ENCODE measurements at places on chromosomes 5 and 9. TPM values are rescaled to one million over a fixed set of nuclear protein-coding genes. Genes with fewer than 3 reads are reported as not detected.

DNA sequence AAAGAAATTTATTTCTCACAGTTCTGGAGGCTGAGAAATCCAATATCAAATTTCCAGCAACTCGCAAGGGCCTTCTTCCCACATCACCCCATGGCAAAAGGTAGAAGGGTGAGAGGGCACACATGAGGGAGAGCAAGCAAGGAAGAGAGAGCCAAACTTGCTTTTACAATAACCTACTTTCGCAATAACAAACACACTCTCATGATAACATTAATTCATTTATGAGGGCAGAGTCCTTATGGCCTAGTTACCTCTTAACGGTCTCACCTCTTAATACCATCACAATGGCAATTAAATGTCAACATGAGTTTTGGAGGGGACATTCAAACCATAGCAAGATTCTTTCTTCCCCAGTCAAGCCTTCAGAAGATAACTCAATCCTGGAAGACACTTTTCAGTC, 11.6 kb upstream of the HRH2 start:
- DNase-seq, result no peak

DNA sequence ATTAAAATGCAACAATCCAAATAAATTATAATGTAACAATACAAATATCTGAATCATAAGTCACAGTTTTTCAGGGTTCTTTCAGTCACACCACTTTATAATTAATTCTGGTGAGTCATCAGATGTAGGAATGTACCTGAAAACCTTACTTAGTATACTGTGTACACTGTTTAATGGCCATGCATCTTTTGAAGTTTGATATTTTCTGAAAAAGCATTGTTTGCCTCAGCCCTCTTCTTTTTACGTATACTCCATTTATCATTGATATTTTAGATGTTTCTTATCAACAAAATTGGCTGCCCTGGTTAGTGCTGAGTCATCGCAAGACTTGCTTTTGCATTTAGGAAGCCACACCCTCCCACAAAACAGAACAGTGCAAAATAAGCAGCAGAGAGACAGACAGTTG, 218.6 kb downstream of the PJA2 start:
- no peak for DNase-seq

GRCh38 chr9:98064623-98065392, 8.3 kb downstream of the NANS start:
- no peak for DNase-seq

GFI1B gene
- not detected for total RNA-seq

DNA sequence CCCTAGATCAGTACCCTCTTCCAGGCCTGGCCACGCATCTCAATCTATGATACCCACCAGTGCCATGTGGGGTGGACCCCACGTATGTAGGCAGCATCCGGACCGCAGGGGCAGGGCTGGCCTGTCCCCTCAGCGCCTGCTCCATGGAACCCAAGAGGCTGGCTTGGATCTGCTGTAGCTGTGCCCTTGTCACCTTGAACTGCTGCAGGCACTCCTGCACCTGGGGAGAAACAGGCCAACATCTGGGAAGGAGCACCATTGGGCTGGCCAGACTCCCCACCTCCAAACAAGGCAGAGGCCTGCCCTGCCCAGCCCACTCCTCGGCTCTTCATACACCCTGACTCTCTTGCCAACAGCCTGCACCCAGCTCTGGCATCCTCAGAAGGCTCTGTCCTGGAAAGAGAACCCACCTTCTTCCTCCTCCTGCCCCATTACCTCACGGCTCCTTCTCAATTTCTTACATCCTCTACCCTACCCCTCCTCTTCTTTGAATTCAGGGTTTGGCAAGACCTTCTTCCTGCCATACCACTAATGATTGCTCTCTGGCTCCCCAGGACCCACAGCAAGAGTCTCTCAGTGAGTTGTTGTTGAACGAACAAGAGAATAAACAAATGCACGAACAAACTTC, 7.7 kb downstream of the HK3 start:
- DNase-seq, result peak; percentile 22

DNA sequence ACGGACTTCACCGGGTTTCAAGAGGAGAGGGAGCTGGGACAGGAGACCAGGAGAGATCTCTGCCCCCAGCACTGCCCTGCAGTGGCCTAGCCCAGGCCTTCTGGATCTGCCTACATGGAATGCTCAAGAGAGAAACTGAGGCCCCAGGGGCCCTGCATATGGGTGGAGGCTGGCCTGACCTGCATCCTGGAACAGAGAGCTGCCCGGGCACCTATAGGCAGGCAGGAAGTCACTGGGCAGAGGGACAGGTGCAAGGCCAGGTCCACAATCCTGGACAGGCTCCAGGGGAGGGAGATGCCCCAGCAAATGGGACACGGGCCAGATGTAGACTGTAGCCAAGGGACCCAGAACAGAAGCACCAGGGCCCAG, 98.5 kb upstream of the RUFY1 start:
- no peak for DNase-seq

- no peak for DNase-seq
These were observed 101.4 kb downstream of the LHFPL2 start for GRCh38 chr5:78547183-78547582.

GRCh38 chr9:134294153-134295071, 31.8 kb upstream of the RXRA start:
- DNase-seq, result no peak

PPP3R2 gene
- not detected for total RNA-seq

TAF11L11 gene
- not detected for total RNA-seq

DNA sequence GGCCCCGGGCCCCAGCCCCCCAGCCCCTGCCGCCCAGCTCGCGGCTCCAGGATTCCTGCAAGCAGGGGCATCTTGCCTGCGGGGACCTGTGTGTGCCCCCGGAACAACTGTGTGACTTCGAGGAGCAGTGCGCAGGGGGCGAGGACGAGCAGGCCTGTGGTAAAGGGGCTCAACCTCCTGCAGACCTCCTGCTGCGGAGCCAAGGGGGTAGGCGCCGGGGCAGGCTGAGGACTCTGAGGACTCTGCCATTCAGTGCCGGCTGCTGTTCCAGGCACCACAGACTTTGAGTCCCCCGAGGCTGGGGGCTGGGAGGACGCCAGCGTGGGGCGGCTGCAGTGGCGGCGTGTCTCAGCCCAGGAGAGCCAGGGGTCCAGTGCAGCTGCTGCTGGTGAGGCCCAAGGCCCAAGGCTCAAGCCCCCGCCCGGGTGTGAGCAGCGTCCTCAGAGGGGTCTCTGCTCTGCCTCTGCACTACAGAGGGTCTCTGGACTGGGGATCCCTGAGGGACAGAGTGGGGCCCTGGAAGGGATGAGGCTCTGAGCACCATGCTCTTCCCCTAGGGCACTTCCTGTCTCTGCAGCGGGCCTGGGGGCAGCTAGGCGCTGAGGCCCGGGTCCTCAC, 3.4 kb downstream of the MAMDC4 start:
- DNase-seq, result no peak

GRCh38 chr9:88011005-88011766, 36.9 kb upstream of the CDK20 start:
- no peak for DNase-seq

DNA sequence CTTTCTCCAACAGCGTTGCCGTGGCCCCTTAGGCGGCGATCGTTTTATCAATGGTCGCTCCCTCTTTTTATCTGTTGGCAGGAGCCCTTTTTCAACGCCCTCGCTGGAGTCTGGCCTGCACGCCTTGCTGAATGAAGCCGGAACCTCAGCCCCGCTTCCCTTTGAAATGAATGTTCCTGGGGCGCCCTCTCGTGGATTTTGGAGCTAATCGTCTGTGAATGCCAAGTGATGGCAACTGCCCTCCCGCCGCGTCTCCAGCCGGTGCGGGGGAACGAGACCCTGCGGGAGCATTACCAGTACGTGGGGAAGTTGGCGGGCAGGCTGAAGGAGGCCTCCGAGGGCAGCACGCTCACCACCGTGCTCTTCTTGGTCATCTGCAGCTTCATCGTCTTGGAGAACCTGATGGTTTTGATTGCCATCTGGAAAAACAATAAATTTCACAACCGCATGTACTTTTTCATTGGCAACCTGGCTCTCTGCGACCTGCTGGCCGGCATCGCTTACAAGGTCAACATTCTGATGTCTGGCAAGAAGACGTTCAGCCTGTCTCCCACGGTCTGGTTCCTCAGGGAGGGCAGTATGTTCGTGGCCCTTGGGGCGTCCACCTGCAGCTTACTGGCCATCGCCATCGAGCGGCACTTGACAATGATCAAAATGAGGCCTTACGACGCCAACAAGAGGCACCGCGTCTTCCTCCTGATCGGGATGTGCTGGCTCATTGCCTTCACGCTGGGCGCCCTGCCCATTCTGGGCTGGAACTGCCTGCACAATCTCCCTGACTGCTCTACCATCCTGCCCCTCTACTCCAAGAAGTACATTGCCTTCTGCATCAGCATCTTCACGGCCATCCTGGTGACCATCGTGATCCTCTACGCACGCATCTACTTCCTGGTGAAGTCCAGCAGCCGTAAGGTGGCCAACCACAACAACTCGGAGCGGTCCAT, 10.0 kb downstream of the S1PR3 start:
- peak; percentile 86 for DNase-seq

GRCh38 chr9:92663126-92663525, 6.8 kb downstream of the IPPK start:
- no peak for DNase-seq

ANKRD18A gene
- total RNA-seq, result 4.3 TPM

GRCh38 chr9:117787746-117788145, 83.5 kb downstream of the TLR4 start:
- DNase-seq, result no peak

WDR38 gene
- total RNA-seq, result not detected

DNA sequence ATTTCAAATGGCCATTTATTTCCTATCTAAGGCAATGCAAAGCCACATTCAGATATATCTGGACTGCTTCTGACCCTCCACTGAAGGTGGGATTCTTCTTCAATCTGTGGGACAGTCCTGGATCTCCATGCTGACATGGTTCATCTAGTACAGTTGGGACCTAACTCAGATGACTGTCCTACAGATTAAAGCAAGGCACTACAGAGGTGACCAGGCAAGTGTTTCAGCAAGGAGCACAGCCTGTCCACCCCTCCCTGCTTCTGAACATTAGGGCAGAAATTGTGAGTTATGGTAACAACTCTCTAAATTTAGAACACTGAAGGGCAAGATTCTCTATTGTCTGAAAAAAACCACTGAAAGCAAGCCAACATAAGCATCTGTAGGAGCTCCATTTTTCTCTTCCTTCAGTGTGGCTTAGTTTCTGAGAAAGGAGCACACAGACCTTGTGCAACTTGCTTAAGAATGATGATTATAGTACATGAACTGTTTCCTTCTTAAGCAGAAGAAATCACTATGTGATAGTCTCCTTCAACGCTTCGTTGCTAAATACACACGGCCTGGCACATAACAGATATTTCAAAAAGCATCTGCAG, 62.9 kb upstream of the BARX1 start:
- DNase-seq, result no peak

PRUNE2 gene
- total RNA-seq, result 12.0 TPM

DNA sequence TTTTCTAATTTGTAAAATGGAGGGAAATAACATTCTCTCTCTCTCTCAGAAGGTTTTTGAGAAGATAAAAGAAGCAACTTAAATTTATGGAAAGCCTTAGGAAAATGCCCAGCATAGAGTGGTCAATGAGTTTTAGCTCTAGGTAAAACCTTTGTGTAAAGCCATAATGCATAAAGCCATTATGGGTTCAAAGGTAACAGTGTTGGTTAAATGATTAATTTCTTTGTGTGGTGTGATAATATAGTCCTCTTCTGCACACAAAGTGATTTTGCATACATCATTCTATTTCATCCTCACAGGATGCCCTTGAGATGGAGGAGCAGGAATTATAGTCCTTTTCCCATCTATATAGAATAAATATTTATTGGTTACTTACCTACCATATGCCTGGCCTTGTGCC, 602.9 kb downstream of the CSNK1G3 start:
- DNase-seq, result no peak

DNA sequence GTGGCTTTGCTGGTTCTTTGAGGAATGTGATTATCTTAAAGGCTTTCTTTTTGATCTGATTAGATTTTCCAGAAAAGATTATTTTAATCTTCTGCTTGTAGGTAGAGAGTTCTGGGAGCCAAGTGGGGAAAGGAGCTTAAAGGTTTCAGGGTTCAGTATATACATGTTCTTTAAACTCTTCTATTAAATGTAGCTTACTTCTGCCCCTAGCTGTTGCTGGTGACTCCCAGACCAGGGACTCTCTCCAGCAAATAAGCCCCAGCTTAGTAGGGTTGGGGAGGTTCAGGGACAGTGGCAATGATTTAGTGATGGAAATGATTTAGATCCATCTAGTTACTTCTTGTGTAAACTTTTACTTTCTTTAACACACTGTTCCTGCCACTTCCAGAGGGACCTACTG, 72.2 kb downstream of the SLC12A2 start:
- no peak for DNase-seq

DNA sequence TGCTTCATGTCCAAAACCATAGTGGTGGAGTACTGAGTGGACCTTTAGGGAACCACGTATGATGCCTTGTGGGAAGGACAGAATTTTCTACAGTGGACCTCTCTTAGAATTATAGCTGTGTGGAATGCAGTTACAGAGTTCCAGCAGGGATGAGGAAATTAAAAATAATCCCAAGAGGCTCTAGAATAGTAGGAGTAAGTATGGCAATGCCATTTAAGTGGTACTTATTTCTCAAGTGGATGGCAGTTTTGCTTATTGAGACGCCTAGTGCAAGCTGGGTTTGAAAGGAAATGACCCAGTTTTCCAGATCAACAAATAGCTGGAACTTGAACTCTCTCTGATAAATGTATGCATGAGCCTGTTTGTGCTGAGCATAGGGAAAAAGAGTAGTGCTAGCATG, 431.6 kb downstream of the PRR16 start:
- DNase-seq, result no peak

Measured in breast epithelium (tissue), 4 donors.